ENCODE measurements at places on chromosomes 11 and 22.
A peak's percentile ranks its signal among the peaks of the same experiment; 100 is the strongest.

GRCh38 chr11:133934599-133935550, 21.9 kb downstream of the IGSF9B start:
- peak; percentile 86 for DNase-seq

DNA sequence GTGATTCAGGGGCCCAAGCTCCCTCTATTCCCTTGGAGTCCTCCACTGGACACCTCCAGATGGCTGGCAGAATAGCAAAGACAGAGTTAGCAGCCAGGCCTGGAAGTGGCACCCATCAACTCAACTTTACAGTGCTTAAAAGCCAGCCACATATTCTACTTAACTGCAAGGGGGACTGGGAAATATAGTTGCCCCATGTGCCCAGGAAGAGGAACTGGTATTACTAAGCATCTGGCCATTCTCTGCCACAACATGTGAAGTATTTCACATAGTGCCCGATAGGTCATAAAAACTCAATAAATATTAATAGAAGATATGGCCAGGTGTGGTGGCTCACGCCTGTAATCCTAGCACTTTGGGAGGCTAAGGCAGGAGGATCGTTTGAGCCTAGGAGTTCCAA, 5.5 kb upstream of the IL10RA start:
- peak; percentile 30 for DNase-seq

DNA sequence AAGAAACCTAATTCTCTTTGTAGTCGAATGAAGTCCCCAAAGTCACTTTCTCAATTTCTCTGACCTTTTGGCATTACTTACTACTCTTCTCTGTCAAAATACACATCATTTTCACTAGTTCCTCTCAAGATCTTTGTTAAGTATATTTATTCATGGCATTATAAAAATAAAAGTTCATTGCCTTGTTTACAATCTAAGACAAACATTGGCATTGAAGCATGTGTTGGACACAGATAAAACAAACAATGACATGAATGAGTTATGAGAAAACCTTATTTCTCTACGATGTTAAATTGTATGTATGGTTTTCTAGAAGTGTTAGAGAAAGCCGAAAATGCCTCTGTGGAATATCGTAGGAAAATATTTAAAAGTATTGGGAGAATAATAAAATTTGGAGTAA, 8.6 kb upstream of the OR51G1 start:
- no peak for DNase-seq

GRCh38 chr11:116339306-116340098, 433.3 kb downstream of the BUD13 start:
- DNase-seq, result peak; percentile 21

DNA sequence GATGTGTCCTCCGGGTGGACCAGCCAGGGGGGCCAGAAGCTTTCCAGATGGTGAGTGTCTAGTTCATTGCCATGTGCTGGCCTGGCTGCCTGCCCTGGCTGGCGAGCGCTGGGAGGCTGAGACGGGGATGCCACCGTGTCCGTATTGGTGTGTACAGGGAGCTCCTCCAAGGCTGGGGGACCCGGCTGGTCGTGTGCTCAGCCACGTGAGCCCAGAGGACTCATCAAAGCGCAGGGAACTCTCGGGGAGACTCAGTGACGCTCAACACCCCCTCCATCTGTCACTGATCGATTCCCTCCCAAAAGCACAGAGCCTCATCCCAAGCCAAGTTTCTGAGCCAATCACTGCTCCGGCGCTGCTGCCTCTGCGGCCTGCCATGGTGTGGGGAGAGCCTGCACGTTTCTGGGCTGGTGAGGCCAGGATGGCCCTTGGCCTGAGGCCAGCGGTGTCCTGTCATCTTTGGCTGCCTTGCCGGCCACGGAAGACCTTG, 423.7 kb downstream of the SHANK2 start:
- no peak for DNase-seq

- DNase-seq, result no peak
These were observed 121.6 kb downstream of the CASP12 start for GRCh38 chr11:104776501-104777170.

DNA sequence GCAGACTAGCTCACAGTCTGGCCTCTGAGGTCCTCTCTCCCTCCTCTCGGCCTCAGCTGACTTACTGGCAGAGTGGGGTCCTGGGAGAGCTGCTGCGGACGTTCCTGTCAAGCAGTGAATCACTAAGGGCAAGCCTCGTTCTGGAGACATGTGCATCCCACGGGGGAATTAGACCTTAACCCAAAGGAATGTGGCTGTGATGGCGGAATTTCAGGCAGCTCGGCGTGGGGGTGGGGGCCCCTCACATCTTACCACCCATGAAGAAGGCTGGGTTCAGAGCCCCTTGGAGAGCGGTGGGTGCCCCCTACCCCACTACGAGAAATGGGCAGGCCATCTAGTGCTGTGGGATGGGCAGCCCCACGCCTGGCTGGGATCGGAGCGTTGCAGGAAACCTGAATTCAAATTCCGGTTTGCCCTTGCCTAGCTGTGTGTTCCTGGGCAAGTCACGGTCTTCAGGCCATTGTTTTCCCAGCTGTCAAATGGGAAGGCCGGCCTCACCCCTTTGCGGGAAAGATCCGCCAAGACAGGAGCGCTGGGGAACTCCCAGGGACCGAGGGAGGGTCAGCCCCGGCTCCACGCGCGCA, 554 bp downstream of the LRRC32 start:
- DNase-seq, result no peak

GRCh38 chr11:44940404-44940803, 10.3 kb downstream of the TP53I11 start:
- no peak for DNase-seq

DNA sequence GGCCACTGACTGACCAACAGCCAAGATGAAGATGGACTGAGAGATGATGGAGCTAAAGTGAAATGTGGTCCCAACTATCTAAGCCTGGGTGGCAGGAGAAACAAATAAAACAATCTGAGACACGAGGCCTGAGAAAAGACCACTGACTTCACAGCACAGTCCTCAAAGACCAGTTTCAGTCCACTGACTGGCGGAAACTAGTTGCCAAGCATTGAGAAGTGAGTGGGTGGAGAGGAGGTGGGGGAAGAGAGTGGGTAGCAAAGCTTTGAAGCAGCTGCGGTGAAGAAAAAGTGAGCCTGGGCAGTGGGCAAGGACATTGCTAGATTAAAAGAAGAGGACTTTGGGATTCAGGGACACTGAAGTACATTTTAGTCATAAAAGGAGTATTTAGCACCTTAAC, 1.9 kb downstream of the MS4A1 start:
- no peak for DNase-seq

DNA sequence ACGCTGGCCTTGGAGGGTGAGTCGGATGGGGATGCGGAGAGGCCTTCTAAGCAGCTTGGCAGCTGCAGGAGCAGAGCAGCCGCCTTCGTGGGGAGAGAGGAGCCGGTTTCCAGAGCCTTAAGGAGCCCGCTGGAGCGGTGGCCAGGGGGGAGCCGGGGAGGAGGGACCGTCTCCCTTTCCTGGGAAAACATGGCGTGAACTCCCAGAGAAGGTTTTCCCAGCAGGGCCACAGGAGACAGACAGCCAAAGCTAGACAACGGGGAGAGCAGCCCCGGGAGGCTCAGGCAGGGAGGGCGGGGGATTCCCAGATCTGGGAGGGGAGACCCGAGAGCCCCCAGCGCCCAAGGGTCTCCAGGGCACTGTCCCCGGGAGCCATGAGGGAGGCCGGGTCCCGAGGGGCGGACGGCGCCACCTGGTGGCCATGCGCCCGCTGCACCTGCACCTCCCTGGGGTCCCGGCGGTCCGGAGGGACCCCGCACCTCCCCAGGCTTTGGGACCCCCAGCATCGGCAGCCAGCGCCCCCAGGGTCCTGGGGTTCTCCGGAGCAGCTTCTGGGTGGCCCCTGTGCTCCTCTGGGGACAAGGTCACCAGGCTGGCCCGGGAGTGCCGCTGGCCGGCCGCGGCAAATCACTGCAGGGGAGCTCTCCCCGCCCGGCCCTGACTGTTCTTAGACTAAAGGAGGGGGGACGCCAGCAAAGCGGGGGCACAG, 2.4 kb upstream of the SYT8 start:
- no peak for DNase-seq

DNA sequence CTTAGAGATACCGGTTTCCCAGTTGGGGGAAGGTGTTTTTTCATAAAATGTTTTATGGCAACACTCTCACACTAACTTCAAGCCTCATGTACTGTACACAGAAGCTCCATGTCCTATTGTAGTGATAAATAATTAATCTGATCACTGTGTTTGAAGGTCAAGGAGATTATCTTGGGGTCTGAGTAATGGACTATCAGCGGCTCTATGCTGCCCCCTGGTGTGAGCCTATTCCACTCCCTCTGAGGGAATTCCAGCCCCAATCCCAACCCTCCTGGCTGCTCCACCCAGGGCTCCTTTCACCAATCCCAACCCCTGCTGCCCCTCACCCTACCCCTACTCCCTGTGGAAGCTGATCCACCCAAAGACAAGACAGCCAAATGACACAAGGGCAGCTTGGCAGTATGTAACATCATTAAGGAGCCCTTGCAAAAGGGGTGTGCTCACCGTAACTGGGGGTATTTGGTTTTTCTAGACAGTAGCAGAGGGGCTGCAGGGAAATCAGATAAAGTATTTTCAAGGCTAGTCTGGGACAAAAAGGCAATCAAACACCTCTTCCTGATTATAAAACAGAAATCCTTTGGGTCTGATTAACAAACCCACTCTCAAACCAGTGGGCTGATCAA, 22.3 kb downstream of the HPS4 start:
- DNase-seq, result no peak

GRCh38 chr11:65937766-65938165, 7.5 kb upstream of the TSGA10IP start:
- DNase-seq, result no peak

DNA sequence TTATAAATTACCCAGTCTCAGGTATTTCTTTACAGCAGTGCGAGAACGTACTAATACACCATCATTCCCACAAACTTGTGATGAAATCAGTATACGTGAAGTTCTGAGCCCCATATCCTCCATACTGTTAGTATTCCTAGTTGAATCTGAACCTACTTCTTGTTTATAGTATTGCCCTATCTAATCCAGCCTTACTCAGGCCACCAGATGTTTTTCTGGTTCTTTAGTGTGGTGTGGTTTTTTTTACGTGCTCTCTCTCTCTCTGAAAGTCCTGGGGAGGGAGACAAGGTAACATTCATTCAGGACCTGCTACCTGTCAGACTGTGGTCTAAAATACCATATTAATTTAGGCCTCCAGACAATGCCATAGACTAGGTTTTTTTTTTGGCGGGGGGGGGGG, 47.6 kb upstream of the TEAD1 start:
- DNase-seq, result no peak

GRCh38 chr11:107819361-107820014, 39.1 kb downstream of the SLC35F2 start:
- no peak for DNase-seq

DNA sequence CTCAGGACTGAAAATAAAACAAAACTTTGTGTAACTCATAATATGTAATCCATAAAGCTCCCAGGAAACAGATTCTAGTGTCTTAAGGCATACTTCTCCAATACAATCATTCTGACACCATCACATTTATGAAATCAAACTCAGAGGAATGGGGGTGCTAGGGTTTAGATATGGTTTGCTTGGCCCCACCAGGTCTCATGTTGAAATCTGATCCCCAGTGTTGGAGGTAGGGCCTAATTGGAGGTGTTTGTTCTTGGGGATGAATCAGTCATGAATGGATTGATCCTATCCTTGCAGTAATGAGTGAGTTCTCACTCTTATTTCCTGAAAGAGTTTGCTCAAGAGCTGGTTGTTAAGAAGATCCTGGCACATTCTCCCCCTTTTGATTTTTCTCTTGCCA, 380.9 kb downstream of the ETS1 start:
- no peak for DNase-seq

GRCh38 chr22:29820961-29821290, 17.1 kb downstream of the ASCC2 start:
- DNase-seq, result no peak
